ENCODE measurements at places on chromosomes 12 and 14. TPM values are rescaled to one million over a fixed set of nuclear protein-coding genes. Genes with fewer than 3 reads are reported as not detected.

GRCh38 chr14:93741556-93742230 is 46.6 kb downstream of the PRIMA1 start:
- H3K4me1 ChIP-seq, result no peaks in the 10 kb centered on the region
- H3K27ac ChIP-seq, result no peak overlapping the region
- H3K36me3 ChIP-seq, result no peaks in the 10 kb centered on the region

GRCh38 chr14:75643985-75644384 is 16.7 kb downstream of the ERG28 start:
- H3K4me1 ChIP-seq, result no peaks in the 10 kb centered on the region
- DNase-seq, result no peak
- no peak overlapping the region for H3K27ac ChIP-seq

The NPC2 gene
- 50.9 TPM for total RNA-seq

- no peaks in the 10 kb centered on the region for H3K36me3 ChIP-seq
- H3K27me3 ChIP-seq, result no peaks in the 10 kb centered on the region
- no peak for DNase-seq
- H3K4me3 ChIP-seq, result no peak overlapping the region
Measured at GRCh38 chr12:75991753-75992152, 39.8 kb downstream of the PHLDA1 start.

GRCh38 chr14:88519907-88520306 is 34.9 kb downstream of the PTPN21 start:
- H3K27me3 ChIP-seq, result peaks cover 5% of the 10 kb centered on the region
- no peak for DNase-seq
- H3K4me1 ChIP-seq, result no peaks in the 10 kb centered on the region
- H3K36me3 ChIP-seq, result no peaks in the 10 kb centered on the region
- no peak overlapping the region for H3K4me3 ChIP-seq

- no peak for DNase-seq
- no peaks in the 10 kb centered on the region for H3K4me1 ChIP-seq
- H3K4me3 ChIP-seq, result no peak overlapping the region
- no peaks in the 10 kb centered on the region for H3K27me3 ChIP-seq
- no peaks in the 10 kb centered on the region for H3K36me3 ChIP-seq
Measured at GRCh38 chr12:58873496-58873895, 46.8 kb downstream of the LRIG3 start.

GRCh38 chr14:34338056-34338455 is 124.0 kb downstream of the SPTSSA start:
- H3K4me3 ChIP-seq, result no peak overlapping the region
- DNase-seq, result no peak
- no peaks in the 10 kb centered on the region for H3K27me3 ChIP-seq
- no peaks in the 10 kb centered on the region for H3K36me3 ChIP-seq
- no peak overlapping the region for H3K27ac ChIP-seq
- H3K4me1 ChIP-seq, result no peaks in the 10 kb centered on the region

The SLC25A47 gene
- not detected for total RNA-seq

DNA sequence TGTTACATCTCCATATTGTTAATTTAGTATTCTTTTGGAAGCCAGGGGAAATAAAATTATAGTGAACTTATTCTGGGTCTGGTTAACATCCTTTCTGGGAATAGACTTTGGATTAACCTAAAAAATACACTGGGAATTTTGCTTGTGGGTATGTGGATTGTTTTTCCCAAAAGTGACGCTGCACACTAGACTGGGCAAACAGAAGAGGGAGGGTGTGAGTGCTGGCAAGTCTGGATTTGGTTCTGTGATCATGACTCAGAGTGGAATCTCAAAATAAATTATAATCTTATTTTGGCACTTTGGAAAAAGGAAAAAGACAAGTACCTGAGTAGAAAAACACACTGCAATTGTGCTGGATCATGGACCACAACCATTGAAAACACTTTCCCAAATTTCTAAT is 15.2 kb upstream of the LUM start:
- H3K4me3 ChIP-seq, result no peak overlapping the region
- no peaks in the 10 kb centered on the region for H3K27me3 ChIP-seq
- H3K36me3 ChIP-seq, result no peaks in the 10 kb centered on the region
- no peaks in the 10 kb centered on the region for H3K4me1 ChIP-seq

The CLEC4D gene
- not detected for total RNA-seq

GRCh38 chr12:126534495-126534894 is 1469.3 kb downstream of the AACS start:
- H3K27ac ChIP-seq, result no peak overlapping the region
- DNase-seq, result no peak
- no peaks in the 10 kb centered on the region for H3K4me1 ChIP-seq
- H3K27me3 ChIP-seq, result no peaks in the 10 kb centered on the region
- H3K36me3 ChIP-seq, result no peaks in the 10 kb centered on the region
- H3K4me3 ChIP-seq, result no peak overlapping the region

DNA sequence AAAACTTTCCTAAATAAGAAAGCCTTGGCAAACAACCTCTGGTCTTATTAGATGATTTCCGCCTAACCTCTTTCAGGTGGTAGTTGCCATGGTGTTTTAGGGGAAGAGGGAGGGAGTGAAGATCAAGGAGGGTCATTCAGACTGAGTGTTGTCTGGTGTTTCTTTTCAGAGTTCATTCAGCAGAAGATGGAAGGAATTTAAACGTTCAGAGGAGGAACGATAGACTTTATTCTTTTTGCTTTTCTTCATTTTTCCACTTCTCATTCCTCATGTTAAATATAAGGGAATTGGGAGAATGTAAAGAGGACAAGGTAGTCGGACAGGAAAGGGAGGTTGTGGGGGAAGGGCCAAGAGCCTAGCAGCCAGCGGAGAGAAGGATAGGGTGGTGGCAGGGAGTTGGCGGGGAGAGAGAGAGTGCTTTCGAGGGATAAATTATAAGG is 17.4 kb upstream of the SALL2 start:
- peaks cover 4% of the 10 kb centered on the region for H3K27me3 ChIP-seq
- no peaks in the 10 kb centered on the region for H3K4me1 ChIP-seq
- no peaks in the 10 kb centered on the region for H3K36me3 ChIP-seq
- no peak overlapping the region for H3K27ac ChIP-seq

DNA sequence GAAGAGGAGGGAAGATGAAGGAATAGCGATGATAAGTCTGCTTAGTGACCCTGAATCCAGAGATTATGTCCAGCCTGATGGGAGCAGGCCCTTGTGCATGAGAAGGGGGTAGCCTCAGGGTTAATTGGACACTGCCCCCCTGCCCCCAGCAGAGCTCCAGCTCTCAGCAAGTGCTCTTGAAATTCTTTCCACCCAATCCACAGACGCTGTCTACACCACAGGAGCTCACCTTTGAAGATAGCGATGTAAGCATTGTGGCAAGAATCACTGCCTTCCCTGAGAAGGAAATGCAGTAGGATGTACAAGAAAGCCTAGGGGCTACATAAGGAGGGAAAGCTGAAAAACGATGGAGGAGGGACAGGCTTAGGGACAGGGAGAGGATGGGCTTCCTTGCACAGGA is 39.4 kb downstream of the CRACR2A start:
- H3K4me1 ChIP-seq, result no peaks in the 10 kb centered on the region
- no peaks in the 10 kb centered on the region for H3K27me3 ChIP-seq

The APOF gene
- not detected for total RNA-seq

The LRRC10 gene
- total RNA-seq, result not detected

- no peak overlapping the region for H3K4me3 ChIP-seq
- peak overlapping the region; percentile 93 for H3K27ac ChIP-seq
- H3K27me3 ChIP-seq, result no peaks in the 10 kb centered on the region
- H3K36me3 ChIP-seq, result no peaks in the 10 kb centered on the region
- DNase-seq, result no peak
- peaks cover 77% of the 10 kb centered on the region for H3K4me1 ChIP-seq
Measured at GRCh38 chr14:77026166-77026929, 2.2 kb downstream of the IRF2BPL start.

The SYT10 gene
- total RNA-seq, result not detected

The LUM gene
- not detected for total RNA-seq

DNA sequence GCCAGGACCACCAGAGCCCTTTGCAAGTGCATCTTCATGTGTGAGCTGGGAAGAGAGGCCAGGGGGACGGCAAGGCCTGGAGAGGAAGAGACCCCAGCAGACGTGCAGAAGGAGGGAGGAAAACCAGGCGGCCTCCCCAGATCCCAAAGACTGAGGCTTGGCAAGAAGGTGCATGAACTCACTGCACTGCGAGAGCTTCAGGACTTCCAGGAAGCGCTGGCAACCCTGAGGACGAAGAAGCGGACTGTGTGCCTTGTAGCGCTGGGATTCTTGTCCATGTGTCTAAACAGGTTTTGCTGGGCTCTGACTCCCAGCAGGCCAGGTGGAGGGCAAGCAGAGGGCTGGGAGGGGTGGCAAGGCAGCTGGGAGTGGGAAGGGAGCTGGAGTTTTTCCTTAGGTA is 939 bp downstream of the TGFB3 start:
- no peak overlapping the region for H3K4me3 ChIP-seq
- H3K27ac ChIP-seq, result no peak overlapping the region
- peaks cover 37% of the 10 kb centered on the region for H3K4me1 ChIP-seq
- H3K36me3 ChIP-seq, result no peaks in the 10 kb centered on the region
- no peak for DNase-seq

DNA sequence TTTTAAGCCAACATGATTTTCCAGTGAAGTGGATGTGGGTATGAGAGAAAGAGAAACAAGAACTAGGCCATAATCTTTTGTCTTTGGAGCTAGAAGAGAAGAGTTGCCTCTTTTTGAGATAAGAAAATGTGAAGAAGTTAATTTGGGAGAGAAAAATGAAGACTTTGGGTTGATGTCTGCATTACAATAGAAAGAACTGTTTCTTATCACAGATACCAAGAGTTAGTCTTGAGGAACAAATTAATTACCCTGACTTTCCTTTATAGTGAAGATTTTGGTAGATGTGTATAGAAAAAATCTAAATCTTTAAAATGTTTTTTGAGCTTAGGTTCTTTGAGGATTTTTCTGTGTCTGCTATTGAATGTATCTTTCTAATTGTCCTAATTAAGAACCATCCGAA is 4.2 kb downstream of the A2M start:
- peaks cover 9% of the 10 kb centered on the region for H3K4me1 ChIP-seq
- H3K36me3 ChIP-seq, result no peaks in the 10 kb centered on the region
- no peak overlapping the region for H3K4me3 ChIP-seq
- H3K27ac ChIP-seq, result no peak overlapping the region
- no peak for DNase-seq

The SPRYD3 gene
- total RNA-seq, result 54.3 TPM

- H3K36me3 ChIP-seq, result no peaks in the 10 kb centered on the region
- H3K4me3 ChIP-seq, result no peak overlapping the region
- no peak for DNase-seq
- H3K27ac ChIP-seq, result no peak overlapping the region
- H3K4me1 ChIP-seq, result peaks cover 9% of the 10 kb centered on the region
Measured at GRCh38 chr12:113472191-113473121, 785 bp upstream of the LHX5 start.

The PCK2 gene
- total RNA-seq, result 21.4 TPM

GRCh38 chr12:118136559-118137003 is 657 bp downstream of the PEBP1 start:
- peaks cover 29% of the 10 kb centered on the region for H3K4me1 ChIP-seq
- H3K27ac ChIP-seq, result peak overlapping the region; percentile 67
- H3K36me3 ChIP-seq, result peaks cover 4% of the 10 kb centered on the region
- H3K27me3 ChIP-seq, result no peaks in the 10 kb centered on the region
- peak overlapping the region; percentile 61 for H3K4me3 ChIP-seq
- DNase-seq, result peak; percentile 31

The CSAD gene
- total RNA-seq, result 64.2 TPM

The ADAMTS20 gene
- not detected for total RNA-seq

GRCh38 chr12:52010152-52010622 is 3.4 kb downstream of the TAMALIN start:
- no peak overlapping the region for H3K27ac ChIP-seq
- no peak for DNase-seq
- H3K36me3 ChIP-seq, result peaks cover 21% of the 10 kb centered on the region
- H3K27me3 ChIP-seq, result no peaks in the 10 kb centered on the region
- H3K4me1 ChIP-seq, result peaks cover 28% of the 10 kb centered on the region

DNA sequence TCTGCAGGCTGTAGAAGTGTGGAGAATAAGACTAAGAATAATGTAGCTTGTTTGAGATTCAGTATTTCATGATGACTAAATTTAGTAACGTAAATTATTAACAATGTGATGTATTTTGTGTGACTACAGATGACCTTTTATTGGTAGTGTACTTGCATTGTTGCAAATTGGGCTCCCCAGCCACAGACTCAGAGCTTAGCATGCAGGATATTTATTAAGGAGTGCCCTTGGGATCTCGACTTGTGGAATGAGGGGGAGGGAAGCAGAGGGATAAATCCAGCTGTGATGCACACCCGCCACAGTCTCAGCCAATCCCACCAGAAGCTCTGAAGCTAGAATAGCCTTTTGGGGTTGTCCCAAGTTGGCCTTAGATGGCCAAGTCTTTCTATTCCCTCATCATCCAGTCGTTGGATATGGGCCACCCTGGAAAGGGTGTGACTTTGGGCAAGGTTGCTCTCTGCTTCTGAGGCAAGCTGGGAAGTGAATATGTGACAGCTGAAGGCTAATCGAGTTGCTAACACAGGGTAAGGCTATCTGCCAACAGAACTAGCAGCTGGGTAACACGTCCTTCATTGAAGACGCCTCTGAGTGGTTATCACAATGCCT is 42.1 kb upstream of the USP44 start:
- H3K27ac ChIP-seq, result no peak overlapping the region
- no peak overlapping the region for H3K4me3 ChIP-seq
- no peaks in the 10 kb centered on the region for H3K36me3 ChIP-seq
- no peaks in the 10 kb centered on the region for H3K27me3 ChIP-seq
- no peaks in the 10 kb centered on the region for H3K4me1 ChIP-seq

- peak; percentile 71 for DNase-seq
- peak overlapping the region; percentile 42 for H3K4me3 ChIP-seq
- H3K27me3 ChIP-seq, result no peaks in the 10 kb centered on the region
- H3K36me3 ChIP-seq, result peaks cover 16% of the 10 kb centered on the region
- peak overlapping the region; percentile 94 for H3K27ac ChIP-seq
Measured at GRCh38 chr14:75542588-75543091, 20.4 kb downstream of the BATF start.

- H3K4me3 ChIP-seq, result no peak overlapping the region
- no peak for DNase-seq
- no peak overlapping the region for H3K27ac ChIP-seq
- no peaks in the 10 kb centered on the region for H3K36me3 ChIP-seq
- H3K27me3 ChIP-seq, result no peaks in the 10 kb centered on the region
Measured at GRCh38 chr12:30826276-30826675, 71.5 kb upstream of the CAPRIN2 start.

DNA sequence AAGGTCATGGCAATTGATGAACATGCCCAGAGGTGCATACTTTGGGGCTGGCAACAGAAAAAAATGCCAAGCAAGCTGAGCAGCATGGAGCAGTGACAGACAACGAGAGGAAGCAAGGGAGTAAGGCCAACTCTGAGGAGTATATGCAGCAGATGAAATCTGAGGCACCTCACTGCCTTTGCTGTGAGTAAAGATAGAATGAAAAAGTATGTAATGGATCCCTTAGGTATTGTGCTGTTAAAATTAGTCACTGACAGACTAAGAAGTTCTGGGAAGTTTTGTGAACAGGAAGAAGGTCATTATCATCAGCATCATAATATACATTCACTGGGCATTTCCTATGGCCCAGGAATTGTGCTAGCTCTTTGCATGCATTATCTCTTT is 269.9 kb downstream of the DUSP6 start:
- H3K27me3 ChIP-seq, result no peaks in the 10 kb centered on the region
- no peaks in the 10 kb centered on the region for H3K4me1 ChIP-seq
- H3K4me3 ChIP-seq, result no peak overlapping the region

GRCh38 chr14:91113829-91114078 is at the start of gene DGLUCY:
Gene DGLUCY (plus strand): TSS chr14:91114073. CDS start chr14:91160295, 46,222 bp downstream.
- H3K4me3 ChIP-seq, result peak within 1 kb of the TSS; percentile 95
- H3K27ac ChIP-seq, result peak within 1 kb of the TSS; percentile 94
- DNase-seq, result no peak
- peaks cover 73% of the 10 kb centered on the region for H3K4me1 ChIP-seq
- H3K27me3 ChIP-seq, result no peaks in the 10 kb centered on the region
- H3K36me3 ChIP-seq, result peaks cover 4% of the 10 kb centered on the region

The TGM1 gene
- total RNA-seq, result 16.1 TPM
